ENCODE measurements at places on chromosomes 12 and 14.

- no peak for DNase-seq
These were observed 26.0 kb downstream of the LRCOL1 start for GRCh38 chr12:132584429-132584828.

- no peak for DNase-seq
These were observed 9.9 kb upstream of the DIABLO start for GRCh38 chr12:122235741-122236140.

DNA sequence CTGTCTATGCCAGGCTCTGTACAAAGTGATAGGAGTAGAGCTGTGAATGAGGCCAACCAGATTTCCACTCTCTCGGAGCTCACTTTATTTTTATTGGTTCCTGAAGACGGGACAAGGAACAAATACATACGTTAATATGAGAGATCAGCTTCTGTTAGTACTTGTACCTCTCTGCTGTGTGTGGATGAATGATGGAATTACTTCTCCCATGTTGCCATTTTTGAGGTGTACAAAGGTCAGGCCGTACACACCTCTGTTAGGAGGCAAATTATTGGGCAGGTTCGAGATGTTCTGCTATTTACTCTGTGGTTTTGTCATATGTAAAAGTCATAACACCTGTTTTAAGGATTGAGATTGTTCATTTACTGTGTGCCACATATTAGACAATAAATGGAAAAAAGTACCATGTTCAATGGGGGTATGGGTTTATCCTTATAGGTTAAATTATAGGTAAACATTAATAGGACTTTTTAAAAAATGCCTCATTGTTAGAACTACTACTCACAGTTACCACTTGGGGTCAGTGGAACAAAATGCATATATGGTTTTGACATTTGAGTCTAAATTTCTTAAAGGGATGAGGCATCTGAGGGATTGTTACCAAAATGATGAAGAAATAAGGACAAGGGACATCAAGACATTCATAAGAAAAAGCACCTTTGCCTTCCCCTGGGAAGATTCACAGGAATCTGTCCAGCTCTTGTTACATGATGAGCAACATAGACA, 26.9 kb downstream of the WBP11 start:
- no peak for DNase-seq

- DNase-seq, result no peak
These were observed 27.4 kb downstream of the SLC41A2 start for GRCh38 chr12:104930388-104931326.

- no peak for DNase-seq
These were observed 42.9 kb upstream of the FAM222A start for GRCh38 chr12:109670731-109671130.

DNA sequence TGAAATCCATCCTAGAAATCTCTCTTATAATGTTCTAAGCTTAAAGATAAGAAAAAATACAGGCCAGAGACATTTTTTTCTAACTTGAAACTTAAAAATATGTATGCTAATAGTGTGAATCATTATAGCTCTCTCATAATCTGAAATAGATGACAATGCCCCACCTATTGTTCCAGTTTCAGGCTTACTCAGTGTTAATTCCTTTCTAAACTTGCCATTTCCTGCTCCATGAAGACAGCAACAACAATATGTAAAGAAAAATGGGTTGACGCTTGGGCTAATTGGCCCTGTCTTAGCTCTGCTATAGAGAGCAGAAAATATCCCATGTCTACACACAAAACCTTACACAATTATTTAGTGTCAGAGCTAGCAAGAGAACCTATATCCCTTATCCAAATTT, 37.1 kb downstream of the LMO3 start:
- no peak for DNase-seq

- no peak for DNase-seq
These were observed 32.8 kb downstream of the HECTD4 start for GRCh38 chr12:112349431-112349830.

DNA sequence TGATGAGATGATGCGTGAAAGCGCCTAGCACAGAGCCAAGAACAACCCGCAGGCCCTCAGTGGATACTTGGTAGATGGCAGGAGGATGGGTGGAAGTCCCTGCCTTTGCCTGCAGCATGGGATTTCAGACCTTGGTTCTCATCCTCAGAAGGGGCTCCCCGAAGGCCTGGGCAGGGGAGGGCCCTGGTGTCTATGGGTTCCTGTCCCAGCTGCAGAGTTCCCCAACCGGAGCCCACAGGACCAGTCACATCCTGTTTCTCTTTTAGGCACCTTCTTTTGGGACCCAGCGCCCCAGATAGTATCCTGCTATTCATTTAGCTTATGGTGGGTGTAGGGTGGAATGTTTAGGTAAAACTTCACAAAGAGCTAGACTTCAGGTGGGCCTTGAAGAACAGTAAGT, 55.5 kb downstream of the CALM1 start:
- DNase-seq, result no peak

- DNase-seq, result no peak
These were observed 417.8 kb upstream of the TMTC1 start for GRCh38 chr12:30201301-30202160.

DNA sequence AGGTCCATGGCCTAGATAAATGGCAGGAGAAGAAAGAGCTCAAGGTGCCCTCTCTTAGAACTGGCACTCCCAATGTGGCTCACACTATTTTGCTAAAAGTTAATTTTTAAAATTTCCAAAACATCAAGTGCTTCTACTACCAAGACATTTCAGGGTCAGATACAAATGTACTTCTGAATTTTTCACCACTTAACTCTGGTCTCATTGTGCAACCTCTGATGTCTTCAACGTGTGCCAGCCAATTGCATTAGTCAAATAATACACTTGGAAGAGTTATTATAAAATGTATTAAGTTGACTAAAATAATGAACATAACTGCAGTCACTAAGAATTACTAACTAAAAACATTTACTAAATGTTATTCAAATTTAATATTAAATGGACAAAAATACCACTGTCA, 41.3 kb downstream of the SLC25A47 start:
- no peak for DNase-seq

- no peak for DNase-seq
These were observed 46.7 kb downstream of the HSPB8 start for GRCh38 chr12:119225454-119225853.

DNA sequence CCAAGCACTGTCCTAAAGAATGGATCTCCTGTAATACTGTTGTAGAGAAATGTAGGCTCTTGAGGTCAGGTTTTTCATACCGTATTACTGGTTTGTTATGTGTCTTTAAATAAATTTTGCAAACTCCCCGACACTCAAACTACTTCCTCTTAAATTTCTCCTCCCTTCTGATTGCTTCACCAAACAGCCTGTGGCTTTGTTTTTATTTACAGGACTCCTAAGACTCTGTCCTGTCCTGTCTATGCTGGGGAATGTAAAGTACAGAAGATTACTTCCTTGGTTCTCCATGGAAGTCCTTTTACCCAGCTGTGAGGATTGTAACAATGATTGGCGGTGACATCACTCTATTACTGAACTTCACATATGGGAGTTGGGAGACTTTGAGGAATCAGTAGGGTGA, 873.5 kb downstream of the DIO2 start:
- DNase-seq, result no peak

DNA sequence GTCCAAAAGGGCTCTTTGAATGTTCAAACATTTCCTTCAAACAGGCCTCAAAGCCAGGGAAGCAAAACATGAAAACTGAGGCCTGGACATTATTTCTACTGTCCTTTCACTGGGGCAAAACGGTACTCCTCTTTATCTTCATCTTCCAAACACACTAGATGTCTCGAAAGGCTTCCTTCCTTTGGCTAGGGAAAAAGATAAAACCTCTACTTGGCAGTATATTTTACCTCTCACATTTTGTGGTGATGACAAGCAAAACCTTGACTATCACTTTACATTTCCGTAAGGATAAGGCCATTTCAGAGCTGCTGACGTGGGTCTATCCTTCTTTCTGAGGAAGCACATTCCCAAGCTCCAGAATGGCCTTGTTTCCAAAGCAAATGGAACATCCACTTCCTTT, 9.9 kb downstream of the STAB2 start:
- DNase-seq, result no peak

GRCh38 chr12:125249932-125250331, 184.7 kb downstream of the AACS start:
- DNase-seq, result no peak

DNA sequence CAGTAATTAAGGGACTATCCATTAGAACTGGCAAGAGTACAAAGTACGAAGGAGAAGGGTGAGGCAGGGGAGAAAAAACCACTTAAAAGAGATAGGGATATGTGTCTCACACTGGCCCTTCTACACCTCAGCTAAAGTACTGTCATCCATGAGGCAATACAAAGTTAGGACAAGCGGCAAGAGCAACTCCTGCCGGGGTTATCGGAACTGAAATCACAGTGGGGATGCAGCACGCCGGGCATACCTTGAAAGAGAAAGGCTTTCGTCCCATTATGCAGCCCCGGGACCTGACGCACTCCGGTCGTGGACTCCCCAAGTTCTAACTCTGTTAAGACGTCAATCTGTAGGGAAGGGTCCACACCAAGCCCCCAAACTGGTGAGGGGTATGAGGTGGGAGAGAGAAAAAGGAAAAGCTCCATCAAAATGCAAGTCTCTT, 1.1 kb downstream of the NELL2 start:
- no peak for DNase-seq

DNA sequence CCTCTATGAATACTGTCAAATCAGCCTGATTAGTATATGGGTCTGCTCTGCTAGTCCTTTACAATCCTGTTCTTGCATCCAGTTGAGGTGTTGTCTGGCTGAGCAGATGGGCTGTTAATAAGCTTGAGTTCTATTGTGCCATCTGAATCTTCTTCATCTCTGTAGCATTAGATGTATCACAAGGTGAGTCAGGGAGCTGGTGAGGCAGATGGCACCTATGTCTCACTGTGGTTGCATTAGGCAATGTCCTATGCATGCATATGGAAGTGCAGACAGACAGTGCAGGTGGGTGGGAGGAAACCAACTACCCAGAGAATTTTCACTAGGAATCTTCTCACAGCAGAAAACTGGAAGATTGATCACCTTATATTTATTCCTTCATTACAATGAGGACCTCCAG, 165.7 kb upstream of the STXBP6 start:
- no peak for DNase-seq

- DNase-seq, result no peak
These were observed 36.7 kb downstream of the CFAP54 start for GRCh38 chr12:96526110-96526509.

GRCh38 chr14:58108717-58109116, 43.3 kb downstream of the ARMH4 start:
- DNase-seq, result no peak

DNA sequence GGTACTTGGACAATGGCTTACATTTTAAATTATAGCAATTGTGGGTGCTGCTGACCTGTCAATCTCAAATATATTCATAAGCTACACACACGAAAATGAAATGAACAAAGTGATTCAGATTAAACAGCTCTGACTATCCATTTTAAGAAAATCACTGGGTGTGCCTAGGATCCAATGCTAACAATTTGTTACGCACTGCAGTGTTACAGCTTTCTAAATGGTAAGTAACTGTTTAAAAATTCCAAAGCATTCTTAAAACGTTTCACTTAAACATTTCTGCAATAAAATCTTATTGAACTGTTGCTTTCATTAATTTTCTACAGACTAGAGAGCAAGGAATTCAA, 18.9 kb downstream of the LMO3 start:
- DNase-seq, result no peak

- no peak for DNase-seq
These were observed 1.4 kb downstream of the CHPT1 start for GRCh38 chr12:101698800-101699347.

GRCh38 chr12:53939141-53940108, 794 bp downstream of the HOXC13 start:
- DNase-seq, result no peak

DNA sequence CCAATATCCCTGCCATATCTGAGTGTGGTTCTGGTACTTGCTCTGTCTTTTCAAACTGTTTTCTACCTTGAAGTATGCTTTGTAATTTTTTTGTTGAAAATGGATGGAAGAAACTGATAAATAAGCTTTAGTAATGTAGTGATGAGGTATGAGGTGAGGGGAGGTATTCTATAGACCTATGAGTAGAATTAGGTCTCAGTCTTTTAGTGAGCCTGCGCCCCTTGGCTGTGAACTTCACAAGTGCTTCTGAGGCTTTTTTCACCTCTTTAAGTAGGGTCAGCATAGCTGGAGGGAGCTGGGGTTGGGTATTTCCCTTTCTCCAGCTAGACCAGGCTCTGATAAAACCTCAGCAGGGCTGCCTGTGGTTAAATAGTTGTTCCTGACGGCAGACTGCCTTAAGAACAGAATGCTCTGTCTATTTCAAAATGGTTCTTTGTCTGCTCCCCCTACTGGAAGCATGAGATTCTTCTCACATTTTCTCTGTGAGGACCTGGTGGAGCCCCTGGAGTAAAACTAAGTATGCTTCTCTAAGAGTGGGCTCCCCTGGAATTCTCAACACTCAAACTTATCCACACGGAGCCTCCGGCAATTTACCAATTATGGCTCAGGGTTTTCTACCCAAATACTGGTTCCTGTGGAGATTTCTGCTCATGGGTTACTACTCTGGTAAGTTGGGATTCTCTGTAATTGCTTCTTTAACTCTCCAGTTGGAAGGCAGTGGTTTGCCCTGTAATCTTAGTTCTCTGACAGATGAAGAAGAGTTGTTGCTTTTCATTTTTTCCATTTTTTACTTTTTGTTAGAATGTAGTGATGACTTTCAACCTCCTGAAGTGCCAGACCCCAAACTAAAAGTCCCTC, 13.1 kb downstream of the KRT5 start:
- peak; percentile 21 for DNase-seq

GRCh38 chr12:50073712-50074111, 11.4 kb upstream of the SMARCD1 start:
- DNase-seq, result no peak

- DNase-seq, result no peak
These were observed 109.2 kb downstream of the IGF1 start for GRCh38 chr12:102371165-102371564.

DNA sequence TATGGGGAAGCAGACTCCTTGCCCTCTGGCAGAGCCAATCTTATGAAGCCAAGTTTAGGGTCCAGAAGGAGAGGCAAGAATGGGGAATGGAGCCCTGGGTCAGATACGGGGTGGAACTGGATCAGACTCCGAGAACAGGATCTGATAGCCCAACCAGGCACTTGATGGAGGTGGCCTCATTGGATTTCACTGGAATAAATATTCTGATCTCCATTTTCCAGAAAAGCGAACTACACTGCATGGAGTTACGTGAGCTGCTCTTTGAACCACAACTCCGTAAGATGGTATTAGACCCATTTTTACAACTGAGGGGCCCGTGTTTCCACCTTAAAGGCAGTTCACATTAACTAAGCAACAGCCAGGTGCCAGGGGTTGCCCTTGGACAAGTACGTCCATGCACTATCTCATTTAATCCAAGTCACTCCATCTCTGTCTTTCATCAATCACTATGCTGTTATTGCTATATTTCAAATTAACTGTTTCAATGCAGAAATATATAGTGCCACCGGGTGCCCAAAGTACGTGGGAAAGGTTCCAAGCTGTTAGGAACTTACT, 155.2 kb downstream of the BCL11B start:
- DNase-seq, result no peak

- DNase-seq, result no peak
These were observed 298.2 kb downstream of the TMEM132D start for GRCh38 chr12:129605666-129606065.

DNA sequence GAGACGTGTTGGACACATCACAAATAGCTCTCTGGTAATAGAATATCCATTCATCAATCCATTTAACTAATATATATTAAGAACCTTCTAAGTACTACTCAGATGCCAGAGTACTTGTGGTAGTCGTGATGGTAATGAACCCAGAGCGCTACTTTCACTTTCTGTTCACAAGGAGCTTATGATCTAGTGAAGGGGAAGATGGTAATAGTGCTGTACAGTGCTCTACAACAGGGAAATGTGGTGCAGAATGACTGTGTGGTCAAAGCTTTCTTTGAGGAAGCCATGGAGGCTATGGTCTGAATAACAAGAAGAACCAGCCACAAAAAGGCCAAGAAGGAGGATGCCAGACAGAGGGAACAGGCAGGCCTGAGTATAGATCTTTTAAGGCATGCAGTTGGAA, 212.0 kb downstream of the PTPRO start:
- no peak for DNase-seq

Data from retinal pigment epithelial cell (primary cell).